Activated CD4-positive, alpha-beta T cell treated with anti-CD3 and anti-CD28 coated beads for 24 hours (primary cell): ENCODE measurements at places on chromosomes 5 and 9.

DNA sequence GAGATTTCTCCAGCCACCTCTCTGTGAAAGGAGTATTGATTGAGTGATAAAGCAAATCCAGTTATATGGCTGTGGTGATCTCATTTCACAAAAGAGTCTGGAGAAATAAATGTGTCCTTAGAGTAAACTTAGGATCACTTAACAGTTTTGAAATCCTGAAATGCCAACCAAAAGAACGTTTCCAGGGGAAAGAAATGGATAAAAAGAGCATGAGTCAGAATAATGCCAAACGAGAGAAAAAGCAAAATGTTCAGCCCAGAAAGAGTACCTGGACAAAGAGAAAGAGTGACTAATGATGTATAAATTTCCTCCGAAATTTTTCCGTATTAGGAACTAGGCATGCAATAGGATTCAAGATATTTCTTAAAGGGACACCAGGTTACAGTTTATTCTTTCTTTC is 463.1 kb upstream of the CDH10 start:
- DNase-seq: no peak

GRCh38 chr5:177188775-177189174 is 55.2 kb downstream of the NSD1 start:
- DNase-seq: no peak

DNA sequence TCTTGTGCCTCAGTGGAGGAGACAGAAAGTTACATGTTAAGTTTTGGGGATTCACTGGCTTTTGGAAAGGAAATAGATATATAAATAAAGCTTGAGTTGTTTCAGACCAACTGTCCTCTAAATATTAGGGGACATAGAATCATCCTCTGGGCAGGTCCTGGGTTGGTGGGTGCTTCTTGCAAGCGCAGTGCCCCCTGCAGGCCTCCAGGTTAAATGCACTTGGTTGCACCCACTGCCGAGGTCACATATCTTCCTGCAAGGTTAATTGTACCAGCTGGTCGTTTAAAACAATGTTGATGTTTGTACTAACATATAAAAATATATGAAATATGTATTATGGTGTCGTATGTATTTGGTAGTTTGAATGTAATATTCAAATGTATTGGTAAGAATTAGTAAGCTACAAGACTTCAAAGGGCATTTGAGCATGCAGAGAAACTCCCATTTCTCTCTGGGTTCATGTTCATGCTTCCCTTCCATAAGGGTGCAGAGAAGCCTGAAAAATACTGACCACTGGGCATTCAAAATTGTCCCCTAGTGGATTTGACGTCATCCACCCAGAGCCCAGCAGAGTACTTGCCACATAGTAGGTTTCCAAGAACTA is 87.0 kb downstream of the ZNF618 start:
- DNase-seq: peak; percentile 17

- no peak for DNase-seq
Observed at GRCh38 chr9:111731928-111732327, 62.8 kb downstream of the SHOC1 start.

DNA sequence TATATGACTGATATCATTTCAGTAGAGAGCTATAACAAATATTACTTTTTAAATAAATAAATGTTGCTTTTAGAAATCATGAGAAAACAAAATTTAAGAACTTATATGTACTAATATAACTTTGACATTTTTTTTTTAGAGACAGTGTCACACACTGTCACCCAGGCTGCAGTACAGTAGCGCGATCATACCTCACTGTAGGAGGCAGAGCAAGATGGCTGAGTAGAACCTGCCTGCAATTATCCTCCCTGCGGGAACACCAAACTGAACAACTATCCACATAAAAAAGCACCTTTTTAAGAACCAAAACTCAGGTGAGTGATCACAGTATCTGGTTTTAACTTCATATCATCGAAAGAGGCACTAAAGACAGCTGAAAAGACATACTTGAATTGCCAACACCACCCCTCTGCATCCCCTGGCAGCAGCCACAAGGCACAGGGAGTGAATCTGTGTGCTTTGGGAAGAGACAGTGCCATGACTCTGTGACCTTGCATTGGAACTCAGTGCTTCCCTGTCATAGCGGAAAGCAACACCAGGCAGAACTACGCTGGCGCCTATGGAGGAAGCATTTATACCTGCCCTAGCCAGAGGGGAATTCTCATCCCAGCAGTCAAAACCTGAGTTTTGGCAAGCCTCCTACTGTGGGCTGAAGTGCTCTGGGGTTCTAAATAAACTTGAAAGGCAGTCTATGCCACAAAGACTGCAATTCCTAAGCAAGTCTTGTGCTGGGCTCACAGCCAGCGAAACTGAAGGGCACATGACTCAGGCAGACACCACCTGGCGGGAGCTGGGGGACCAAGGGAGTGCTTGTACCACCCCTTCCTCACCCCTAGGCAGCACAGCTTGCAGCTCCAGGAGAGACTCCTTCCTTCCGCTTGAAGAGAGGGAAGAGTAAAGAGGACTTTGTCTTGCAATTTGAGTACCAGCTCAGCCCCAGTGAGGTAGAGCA is 142.7 kb downstream of the FBXL17 start:
- no peak for DNase-seq

DNA sequence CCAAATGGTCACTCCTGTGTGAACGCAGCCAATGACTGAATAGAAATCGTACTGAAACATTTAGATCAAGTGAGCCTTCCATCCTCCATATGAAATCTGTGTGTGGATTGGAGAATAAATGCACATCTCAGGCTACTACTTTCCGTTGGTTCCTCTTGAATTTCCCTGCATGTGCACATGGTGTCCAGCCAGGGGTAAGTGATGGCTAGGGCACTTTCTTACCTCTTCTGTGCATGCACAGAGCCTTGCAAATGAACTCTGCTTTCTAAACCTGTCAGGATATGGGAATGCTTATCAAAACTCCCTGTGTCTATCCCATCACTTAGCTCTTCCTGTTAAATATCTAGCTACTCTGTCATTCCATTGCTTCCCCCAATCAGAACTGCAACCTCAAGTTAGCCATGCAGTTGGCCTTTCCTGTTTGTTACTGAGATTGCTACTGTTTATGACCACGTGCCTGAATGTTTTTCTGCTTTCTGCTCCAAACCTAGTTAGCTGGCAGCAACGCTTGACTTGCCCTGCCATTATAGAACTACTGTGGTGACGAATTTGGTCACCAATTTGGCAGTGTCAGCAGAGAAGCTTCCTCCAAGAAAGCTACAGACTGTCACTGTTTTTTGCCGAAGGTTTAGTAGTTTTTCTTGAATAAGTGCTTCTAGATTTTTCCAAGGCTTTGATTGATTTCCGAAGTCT is 661.6 kb downstream of the LRRC70 start:
- no peak for DNase-seq

DNA sequence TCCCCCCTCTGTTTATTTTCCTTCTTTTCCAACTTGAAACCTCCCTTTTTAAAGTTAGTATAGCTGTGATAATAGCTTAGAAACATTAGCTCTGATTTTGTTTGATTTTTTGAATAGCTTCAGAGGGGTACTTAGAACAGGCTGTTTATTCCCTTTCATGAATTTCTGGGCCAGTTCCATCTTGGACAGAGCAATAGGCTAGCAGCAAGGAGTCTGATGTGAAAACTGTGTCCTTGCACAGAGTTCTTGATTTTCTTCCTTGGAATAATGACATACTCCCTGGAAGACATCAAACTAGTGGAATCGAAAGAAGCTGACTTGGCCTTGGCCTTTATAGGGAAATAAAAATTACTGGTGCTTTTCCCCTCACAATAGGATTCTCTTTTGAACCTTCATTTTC is 32.9 kb downstream of the NTRK2 start:
- DNase-seq: no peak

GRCh38 chr5:119951330-119951934 is 322.1 kb downstream of the FAM170A start:
- no peak for DNase-seq

DNA sequence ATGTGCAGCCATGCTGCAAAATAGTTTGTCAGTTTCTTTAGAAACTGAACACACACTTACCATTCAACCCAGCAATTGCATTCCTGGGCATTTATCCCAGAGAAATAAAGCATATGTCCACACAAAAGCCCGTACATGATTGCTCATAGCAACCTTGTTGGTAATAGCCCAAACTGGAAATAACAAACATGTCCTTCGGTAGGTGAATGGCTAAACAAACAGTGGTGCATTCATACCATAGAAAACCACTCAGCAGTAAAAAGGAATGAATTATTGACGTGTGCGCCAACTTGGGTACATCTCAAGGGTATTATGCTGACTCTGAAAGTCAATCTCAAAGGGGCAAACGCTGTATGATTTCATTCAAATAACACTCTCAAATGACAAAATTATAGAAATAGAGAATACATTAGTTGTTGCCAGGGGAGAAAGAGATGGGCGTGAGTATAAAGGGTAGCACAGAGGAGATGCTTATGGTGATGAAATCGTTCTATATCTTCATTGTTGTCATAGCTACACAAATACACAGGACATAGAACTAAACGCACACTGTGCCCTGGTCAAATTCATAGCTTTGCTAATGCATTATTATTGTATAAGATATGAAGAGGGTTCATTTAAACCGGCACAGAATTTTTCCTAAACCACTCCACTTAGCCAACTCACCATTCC is 58.2 kb downstream of the DRD1 start:
- DNase-seq: no peak

DNA sequence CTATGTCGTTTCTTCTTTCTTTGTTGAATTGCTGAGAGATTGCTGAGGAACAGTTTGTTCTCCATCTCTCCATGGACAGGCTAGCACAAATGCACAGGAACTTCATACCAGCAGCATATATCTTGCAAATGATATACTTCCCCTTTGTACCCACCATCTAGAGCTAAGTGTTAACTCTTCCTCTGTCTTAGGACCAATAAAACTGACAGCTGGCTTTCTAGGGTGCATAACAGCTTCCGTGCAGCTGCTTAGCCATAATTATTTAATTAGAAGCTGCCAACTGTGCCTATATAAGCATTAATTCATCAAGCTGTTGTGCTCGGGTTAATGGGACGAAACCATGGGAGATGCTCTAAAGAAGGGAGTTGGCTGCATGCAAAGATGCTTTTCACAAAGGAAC is 38.7 kb downstream of the KCTD16 start:
- DNase-seq: no peak

DNA sequence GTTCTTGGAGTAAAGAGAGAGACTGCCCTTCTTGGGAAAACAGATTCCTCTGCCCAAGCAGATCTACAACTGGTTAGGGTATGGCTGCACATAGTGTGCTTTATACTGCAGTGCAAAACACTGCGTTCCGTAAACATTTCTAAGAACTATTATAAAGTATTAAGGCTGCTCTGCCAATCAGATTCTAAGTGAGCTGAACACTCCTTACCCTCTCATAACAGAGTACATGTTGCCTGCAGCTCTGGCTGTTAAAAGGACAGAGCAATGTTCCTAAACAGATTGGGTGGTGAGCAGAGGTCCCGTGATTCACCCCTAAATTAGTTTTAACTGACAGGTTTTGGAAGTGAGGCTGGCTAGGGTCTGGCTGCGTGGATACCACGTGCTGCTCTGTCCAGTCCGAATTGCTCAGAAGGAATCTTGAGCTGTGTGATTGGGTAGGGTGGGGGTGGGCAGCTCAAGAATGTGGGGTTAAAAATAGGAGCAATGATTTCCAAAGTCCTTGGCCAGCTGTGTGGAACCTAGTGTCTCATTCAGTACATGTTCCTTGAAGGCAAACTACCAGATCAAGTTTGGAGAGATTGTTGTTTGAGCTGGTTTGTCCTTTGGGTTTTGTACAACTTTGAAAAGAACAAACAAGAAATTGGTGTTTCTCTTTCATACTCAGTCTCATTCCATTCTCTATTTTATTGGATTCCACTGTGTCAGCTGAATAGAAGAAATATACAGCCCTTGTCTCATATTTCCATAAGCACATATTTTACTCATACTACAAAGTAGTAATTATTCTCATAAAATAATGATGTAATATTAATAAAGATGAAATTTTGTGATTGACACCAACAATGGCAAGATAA is 497.6 kb upstream of the CD180 start:
- DNase-seq: no peak

- no peak for DNase-seq
Observed at GRCh38 chr5:137612576-137612975, 113.5 kb upstream of the SPOCK1 start.

- no peak for DNase-seq
Observed at GRCh38 chr5:102720969-102721368, 34.1 kb upstream of the PAM start.

DNA sequence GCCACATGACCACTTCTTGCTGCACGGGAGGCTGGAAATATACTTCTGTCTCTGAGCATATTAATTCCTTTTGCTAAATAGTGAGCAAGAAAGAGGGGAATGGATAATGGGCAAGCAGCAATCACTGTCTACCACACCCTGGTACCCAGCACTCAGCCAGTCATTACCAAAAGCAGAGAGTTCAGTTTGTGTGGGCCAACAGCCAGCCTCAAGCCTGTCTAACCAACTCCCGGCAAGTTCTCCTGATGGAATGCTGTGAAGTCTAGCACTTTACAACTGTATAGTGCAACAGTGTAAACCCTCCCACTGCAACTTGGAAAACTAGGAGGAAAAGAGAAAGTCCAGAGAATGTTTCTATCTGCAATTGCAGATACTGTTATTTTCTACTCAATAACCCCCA is 47.8 kb downstream of the PLK2 start:
- no peak for DNase-seq

DNA sequence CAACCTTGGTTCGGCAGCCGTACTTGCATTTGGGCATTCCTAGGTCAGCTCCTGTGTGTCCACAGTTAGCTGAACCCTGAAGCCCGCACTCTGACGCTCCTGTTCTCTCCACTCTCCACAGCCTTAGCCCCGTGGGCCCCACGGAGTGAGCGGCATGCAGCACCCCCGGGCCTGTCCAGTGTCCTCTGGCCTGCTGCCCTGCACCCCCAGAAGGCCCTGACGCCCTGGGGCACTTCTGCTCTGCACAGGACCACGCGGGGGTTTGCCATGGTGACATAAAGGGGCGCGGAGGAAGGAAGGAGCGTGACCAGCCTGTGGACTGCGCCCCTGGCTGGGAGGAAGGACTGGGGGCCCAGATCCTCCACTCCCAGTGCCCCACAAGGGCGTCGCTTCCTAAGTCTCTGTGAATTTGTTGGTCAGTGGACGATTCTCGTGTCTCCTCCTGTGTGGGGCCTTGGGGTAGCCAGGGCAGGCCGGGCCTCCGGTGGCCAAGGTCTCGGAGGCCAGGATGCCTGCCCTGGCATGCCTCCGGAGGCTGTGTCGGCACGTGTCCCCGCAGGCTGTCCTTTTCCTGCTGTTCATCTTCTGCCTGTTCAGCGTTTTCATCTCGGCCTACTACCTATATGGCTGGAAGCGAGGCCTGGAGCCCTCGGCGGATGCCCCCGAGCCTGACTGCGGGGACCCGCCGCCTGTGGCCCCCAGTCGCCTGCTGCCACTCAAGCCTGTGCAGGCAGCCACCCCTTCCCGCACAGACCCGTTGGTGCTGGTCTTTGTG is 13.0 kb downstream of the NDST1 start:
- DNase-seq: no peak

GRCh38 chr5:136036293-136036911 is 7.6 kb downstream of the TGFBI start:
- no peak for DNase-seq

- peak; percentile 48 for DNase-seq
Observed at GRCh38 chr5:71601222-71602026, 14.3 kb downstream of the MCCC2 start.

GRCh38 chr9:134601764-134602163 is 39.8 kb upstream of the COL5A1 start:
- no peak for DNase-seq

- no peak for DNase-seq
Observed at GRCh38 chr9:99973455-99973854, 67.0 kb downstream of the STX17 start.
